GM06990 (cell line): ENCODE measurements at places on chromosomes 4 and X.

DNA sequence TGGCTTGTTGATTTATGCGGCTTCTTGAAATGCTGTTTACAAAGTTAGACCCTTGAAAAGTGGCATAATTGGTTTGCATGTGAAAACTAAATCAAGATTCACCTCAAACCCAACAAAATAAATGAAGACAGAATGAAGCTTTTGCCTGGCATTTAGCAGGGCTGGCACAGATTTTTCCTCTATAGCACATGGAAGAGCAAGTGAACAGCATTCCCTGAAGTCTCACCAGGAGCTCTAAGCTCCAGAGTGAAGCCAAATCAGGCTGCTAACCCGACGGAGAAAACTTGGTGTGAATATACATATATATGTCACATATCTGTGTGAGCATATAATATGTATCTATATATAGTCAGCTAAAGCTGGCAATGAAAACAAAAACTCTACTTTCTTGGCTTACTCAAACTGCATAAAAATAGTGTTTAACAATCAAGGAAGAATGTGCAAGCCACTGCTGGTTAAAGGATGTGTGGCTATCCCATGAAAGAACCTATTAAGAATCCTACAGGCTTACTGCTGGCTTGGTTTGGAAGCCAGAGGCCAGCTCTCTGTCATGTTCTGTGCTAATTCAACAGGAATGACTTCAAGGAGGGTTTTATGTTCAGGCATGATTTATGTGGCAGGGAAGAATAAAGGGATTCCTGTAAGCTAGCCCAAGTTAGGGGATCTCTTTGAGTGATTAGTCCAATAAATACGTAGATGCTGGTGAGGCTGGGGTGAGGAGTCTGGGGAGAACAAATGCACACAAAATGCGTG lies 69.9 kb downstream of the MFAP3L start:
- DNase-seq, result no peak

- DNase-seq, result no peak
Measured at GRCh38 chr4:116400480-116400879, 684.9 kb downstream of the TRAM1L1 start.

DNA sequence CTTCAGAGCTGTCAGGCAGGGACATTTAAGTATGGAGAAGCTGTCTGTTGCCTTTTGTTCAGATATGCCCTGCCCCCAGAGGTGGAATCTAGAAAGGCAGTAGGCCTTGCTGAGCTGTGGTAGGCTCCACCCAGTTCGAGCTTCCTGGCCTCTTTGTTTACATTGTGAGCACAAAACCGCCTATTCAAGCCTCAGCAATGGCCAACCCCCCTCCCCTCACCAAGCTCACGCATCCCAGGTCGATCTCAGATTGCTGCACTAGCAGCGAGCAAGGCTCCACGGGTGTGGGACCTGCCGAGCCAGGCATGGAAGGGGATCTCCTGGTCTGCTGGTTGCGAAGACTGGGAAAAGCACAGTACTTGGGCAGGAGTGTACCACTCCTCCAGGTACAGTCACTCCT lies 59.3 kb downstream of the ZNF674 start:
- no peak for DNase-seq

- no peak for DNase-seq
Measured at GRCh38 chrX:11337292-11338009, 44.2 kb downstream of the AMELX start.

GRCh38 chr4:15348695-15349094 lies 79.1 kb upstream of the C1QTNF7 start:
- DNase-seq, result no peak

- peak; percentile 22 for DNase-seq
Measured at GRCh38 chrX:46953597-46953996, 41.4 kb downstream of the JADE3 start.

GRCh38 chrX:97389761-97390192 lies 506.1 kb downstream of the RPA4 start:
- DNase-seq, result no peak

- no peak for DNase-seq
Measured at GRCh38 chrX:108001218-108001814, 19.1 kb upstream of the TEX13B start.

DNA sequence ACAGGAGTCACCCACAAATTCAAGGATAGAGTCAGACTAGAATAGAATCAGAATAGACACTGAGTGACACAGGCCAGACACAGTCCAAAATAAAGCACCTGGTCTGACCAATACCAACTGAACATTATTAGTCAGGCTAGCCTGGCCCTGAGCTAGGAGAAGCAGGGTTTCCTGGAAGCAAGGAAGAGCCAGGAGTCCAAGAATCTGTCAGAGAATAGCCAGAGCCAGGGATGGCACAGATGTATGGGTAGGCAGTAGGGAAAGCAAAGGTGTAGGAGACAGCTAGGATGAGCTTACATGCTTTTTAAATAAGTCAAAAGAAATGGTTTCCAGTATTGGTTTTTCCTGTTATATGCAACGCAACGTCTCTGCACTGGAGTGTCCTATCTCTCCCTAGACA lies 3.7 kb downstream of the BTC start:
- DNase-seq, result no peak

- no peak for DNase-seq
Measured at GRCh38 chr4:151408380-151408629, 671 bp upstream of the FHIP1A start.
